ENCODE measurements at places on chromosomes 16 and 17.

DNA sequence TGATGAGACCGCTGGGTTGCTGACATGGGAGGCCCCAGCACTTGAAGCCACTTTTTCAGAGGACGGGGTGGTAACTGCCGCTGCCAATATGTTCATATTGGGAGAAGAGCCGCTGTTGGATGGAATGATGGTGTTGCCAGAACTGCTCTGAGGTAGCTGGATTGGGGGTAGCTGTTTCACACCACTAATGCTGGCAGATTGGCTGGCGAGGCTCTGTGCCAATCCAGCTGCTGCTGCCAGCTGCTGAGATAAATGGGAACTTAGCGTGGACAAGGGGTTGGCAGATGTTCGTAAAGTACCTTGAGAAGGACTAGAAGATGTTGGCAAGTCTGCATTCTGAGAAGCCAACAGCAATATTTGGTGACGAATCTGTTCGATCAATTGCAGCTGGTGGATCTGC is 10.0 kb downstream of the SALL1 start:
- no peak for DNase-seq

DNA sequence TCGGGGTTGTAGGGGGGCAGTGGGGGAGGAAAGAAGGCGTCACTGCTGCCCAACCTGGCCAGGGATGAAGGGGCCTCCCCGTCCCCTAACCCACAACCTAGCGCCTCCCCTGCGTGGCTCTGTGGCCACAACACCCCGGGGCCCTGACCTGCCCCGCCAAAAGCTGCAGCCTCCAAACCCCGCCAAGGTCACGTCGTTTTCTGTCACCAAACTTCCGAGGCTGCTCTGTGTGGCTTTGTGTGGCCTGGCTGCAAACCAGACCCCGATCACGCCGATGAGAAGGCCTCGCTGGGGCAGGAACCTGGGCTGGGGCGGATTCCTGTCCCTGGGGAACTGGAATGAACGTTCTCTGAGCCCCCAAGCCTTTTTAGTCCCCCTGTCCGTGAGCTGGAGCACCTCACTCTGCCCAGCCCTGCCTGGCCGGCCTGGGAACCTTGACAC is 30.5 kb upstream of the CIBAR2 start:
- no peak for DNase-seq

- no peak for DNase-seq
These were observed 59.8 kb downstream of the CYTH1 start for GRCh38 chr17:78722246-78722761.

DNA sequence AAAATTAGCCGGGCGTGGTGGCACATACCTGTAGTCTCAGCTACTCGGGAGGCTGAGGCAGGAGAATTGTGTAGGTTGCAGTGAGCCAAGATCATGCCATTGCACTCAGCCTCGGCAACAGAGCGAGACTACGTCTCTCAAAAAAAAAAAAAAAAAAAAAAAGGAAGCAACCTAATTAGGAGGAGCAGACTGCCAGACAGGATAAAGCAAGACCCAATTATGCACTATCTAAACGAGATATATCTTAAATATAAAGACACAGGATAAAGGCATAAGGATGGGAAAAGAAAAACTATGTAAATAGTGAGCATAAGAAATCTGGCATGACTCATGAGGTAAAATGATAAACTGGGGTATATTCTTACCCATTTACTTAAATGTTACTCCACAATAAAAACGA is 4.9 kb downstream of the TXNDC11 start:
- no peak for DNase-seq

- DNase-seq: peak; percentile 39
These were observed 67.8 kb downstream of the ANKRD11 start for GRCh38 chr16:89422527-89422904.

GRCh38 chr17:2397247-2398171 is 3.4 kb downstream of the MNT start:
- DNase-seq: no peak

DNA sequence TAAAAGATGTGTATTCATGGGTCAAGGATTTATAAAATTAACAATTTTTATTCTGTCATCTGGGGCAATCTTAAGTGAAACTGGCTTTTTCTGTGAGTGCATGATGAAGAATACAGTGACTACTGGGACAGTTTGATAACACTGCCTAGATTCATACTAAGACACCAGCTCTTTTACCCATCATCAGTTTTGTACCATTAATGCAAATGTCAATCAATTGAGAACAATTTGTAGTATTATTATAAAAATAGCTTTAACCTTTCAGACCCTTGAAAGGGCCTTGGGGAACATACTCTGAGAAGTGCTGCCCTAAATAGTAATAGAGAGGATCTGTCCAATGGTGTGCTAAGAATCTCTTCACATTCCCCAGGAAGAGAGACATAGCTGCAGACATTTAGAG is 45.4 kb upstream of the PSMD11 start:
- no peak for DNase-seq

DNA sequence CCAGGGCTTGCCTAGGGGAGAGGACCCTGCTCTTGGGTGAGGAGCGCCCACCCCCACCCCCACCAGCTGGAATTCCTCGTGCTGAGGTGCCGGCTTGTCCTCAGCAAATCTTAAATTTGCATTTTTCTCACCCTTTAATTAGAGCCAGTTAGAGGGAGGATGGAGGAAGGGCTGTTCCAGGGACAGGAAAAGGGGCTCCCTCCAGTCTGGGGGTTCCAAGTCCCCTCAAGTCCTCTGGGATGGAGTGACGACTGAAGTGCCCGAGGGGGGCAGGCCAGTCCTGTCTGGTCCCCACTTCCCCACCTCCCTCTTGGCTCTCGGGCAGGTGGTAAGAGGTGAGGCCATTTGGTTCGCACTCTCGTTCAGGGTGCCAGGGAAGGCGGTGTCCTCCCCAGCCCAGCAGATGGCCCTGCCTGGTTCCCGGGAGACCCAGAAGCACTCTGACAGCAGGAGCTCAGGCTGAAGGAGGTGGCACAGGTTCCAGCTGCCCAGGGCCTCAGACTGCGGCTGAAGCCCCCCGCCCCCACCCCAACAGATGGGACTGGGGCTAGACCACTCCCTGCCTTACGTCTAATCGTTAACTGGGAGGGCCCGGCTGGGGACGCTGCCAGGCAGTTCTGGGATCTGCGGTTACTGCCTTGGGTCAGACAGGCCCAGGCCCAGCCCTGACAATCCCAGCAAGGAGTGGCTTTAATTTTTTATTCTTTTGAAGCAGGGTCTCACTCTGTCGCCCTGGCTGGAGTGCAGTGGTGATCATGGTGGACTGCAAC is 2.2 kb downstream of the RAB26 start:
- no peak for DNase-seq

GRCh38 chr17:45339646-45340605 is 23.1 kb upstream of the MAP3K14 start:
- DNase-seq: no peak

DNA sequence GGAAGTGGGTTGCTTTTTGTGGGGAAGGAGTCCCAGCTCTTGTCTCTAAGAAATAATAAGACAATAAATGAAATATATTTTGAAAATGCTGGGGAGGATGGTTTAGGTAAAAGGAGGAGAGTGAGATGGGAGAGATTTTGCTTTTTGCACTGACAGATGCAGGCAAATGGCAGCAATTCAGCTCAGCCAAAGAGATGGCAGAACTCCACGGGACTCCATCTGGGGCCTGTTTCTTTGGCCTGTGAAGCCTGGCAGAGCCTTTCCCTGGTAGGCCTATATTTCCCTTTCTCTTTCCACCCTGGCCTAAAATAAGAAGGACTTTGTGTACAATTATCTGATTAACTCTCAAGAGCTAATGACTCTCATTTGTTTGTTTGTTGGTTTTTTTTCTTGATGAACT is 1525.1 kb downstream of the CDH11 start:
- no peak for DNase-seq

DNA sequence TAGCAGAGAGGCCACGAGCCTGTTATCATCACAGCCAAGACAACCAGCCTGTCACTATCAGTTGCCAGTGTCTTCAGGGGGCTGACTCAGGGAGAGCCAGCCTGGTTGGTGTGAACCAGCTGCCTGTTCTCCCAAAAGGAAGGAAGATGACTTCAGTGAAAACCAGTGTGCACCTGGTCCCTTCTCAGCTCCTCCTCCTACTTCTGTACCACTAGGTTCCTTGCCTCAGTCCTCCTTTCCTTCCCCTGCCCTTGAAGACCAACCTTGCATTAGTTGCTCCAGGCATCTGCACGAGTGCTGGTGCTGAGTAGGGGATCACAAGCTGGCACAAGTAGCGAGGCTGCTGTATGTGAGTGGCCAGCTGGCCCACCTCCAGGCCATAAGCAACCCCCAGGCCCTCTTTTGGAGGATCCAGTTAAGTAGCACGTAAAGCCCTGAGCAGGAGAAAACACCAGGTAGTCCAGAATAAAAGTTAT is 8.5 kb downstream of the TUBG1 start:
- no peak for DNase-seq

- DNase-seq: peak; percentile 29
These were observed 246.6 kb upstream of the RPL38 start for GRCh38 chr17:73956595-73957465.

Data from fibroblast of skin of right biceps (primary cell).